ENCODE measurements at places on chromosomes 11 and 22. TPM values are rescaled to one million over a fixed set of nuclear protein-coding genes. Genes with fewer than 3 reads are reported as not detected.
A peak's percentile ranks its signal among the peaks of the same experiment; 100 is the strongest.

DNAJB13 gene
- total RNA-seq = 3.4 TPM

SYT9 gene
- total RNA-seq = 0.48 TPM

LIF gene
- total RNA-seq = 3.7 TPM

DCHS1 gene
- 29.3 TPM for total RNA-seq

OR10A2 gene
- total RNA-seq = not detected

KCNQ1OT1 gene
- total RNA-seq = 9.1 TPM

P4HA3 gene
- 0.84 TPM for total RNA-seq

CNTF gene
- total RNA-seq = 0.54 TPM

UBQLNL gene
- total RNA-seq = 1.5 TPM

DNA sequence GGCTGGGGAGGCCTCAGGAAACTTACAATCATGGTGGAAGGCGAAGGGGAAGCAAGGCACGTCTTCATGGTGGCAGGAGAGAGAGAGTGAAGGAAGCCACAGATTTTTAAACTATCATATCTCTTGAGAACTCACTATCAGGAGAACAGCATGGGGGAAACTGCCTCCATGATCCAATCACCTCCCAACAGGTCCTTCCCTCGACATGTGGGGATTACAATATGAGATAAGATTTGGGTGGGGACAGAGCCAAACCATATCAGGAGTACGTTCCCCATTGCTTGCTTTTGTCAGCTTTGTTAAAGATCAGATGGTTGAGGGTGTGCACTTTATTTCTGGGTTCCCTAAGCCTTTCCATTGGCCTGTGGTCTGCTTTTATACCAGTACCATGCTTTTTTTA lies 53.7 kb upstream of the E2F8 start:
- DNase-seq = no peak

DNA sequence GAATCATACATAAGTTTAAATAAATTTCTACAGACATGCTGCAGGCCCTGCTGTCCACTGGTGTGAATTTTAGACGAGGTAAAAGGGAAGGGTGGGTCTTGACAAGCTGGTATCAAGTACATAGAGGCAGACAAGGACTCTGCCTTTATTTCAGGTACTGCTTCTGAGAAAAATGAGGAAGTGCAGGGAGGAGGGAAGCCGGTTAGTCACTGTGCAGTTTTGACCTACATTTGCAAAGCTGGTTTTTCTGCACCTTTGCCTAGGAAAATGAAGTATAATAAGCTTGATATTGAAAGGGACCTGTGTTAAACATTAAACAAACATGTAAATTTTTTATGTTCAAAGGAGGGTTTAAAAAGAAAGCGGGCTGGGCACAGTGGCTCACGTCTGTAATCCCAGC lies 24.6 kb downstream of the TMEM45B start:
- DNase-seq = no peak

DNA sequence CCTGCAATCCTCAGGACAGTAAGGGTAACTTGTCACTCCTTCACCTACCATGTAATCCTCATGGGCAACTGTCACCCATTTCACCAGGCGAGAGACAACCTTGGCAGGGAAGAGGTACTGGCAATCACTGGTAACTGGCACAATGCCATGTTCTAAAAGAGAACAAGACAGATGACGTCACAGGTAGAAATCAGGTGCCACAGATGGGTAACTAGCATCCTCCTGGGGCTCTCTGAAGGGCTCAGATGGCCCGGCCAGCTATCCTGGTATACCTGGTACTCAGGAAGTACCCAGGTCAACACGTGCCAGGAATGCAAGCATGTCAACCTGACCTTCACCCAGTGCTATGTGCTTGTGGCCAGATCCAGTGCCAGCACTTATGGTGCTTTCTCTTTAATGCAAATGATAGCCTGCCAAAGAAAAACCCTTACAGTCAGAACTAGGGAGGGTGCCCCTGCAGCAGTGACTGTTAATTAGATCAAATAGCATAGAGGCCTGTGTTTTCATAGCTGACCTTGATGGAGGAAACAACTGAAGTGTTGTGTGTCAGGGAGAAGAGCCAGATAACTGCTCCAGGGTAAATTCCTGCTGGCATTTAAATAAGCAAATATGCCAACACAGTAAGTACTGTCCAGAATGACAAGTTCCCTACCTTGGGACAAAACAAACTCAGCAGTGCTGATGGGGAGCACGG lies 36.2 kb downstream of the THOC5 start:
- no peak for DNase-seq

DNA sequence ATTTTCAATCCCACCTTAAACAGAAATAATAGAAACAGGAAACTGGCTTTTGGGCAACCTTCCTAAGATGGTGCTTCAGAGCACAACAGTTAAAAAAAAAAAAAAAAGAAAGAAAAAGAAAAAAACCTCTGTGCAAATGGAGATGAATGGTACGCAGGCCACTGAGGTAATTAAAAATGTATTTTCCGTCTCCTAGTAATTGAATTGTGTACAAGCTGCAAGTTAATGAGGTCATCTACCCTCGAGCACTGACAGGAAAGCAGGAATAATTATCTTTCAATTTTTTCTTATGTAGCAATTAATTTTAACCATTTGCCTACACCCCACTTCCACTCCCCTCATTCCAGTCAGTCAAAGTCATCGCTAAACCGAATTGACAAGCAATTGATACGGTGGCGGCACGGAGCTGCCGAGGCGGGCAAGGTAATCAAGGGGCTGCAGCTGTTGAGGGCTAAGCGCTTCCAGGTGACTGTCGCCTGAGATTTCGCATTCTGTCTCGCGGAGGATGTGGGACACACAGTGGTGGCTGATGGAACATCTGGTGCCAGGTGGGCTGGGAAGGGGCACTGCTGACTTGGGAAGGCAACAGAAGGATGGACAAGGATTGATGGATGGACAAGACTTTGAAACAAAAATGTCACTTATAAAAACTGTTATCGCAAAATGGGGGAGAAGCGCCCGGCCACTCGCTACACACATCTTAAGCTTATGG lies 109.4 kb downstream of the RCN1 start:
- no peak for DNase-seq

GRCh38 chr11:108606495-108607160 lies 13.1 kb upstream of the EXPH5 start:
- no peak for DNase-seq

DNA sequence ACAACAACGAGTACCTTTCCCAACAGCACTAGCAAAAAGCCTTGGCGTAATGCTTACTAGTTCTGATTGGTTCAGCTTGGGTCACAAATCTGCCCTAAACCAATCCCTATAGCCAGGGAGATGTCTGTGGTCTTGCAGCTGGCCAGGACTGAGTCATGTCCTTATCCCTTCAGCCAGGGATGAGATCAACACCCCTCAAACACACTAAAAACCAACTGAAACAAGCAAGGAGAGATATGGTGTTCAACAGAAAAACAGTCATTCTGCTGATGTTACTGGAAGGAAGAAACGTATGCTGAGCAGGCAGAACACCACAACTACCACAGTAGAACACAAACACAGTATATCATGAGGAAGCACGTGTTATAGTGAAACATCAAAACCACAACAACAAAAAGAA lies 375.6 kb downstream of the LARGE1 start:
- DNase-seq = no peak

DNA sequence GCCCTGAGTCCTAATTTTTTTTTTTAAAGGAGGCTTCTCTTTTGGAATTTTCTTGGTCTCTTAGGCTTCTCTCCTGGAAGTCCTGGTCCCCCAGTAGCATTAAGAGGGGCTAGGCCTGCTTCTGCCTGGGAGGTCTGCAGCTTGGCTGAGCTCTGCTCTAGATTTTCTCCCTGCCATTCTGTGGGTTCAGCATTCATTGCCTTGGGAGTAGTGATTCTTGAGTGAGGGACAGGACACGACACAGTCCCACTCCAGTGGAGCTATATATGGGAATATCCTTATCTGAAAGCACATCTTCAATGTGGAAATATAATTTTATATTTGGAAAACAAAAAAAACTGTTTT lies 3.7 kb downstream of the IGSF22 start:
- DNase-seq = no peak

- DNase-seq = no peak
Measured at GRCh38 chr11:1139441-1140083, 18.2 kb upstream of the MUC5AC start.

DNA sequence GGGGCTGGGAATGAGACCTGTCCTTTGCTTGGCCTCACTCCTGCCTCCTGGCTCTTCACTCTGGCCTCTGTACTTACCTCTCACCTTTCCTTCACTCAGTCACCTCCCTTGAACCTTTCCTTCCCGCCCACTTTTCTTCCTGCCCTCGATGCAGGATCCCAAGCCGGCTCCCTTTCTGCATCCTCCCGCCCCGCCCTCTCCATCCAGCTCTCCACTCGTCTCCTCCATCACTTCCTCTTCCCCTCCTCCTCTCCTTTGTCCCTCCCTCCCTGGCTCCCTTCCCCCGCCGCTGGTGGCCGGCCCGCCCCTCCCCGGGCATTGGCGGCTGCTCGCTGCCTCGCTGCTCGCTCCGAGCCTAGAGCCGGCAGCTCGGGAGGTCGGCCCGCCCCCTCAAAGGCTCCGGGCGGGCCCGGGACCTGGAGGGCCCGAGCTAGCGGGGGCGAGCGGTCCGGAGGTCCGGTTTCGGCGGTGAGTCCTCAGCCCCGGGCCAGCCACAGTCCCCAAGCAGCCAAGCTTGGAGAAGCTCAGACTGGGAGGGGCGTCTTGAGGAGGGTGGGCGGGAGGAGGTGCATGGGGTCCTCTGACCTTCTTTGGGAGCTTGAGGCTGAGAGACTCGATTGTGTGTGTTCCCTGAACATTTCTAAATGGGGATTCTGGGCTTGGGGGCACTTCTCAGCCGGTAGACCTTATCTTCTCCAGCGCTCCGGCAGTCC lies 13.8 kb downstream of the PHLDB1 start:
- peak; percentile 92 for DNase-seq

GRCh38 chr11:100861212-100861611 lies 174.1 kb downstream of the ARHGAP42 start:
- no peak for DNase-seq

DNA sequence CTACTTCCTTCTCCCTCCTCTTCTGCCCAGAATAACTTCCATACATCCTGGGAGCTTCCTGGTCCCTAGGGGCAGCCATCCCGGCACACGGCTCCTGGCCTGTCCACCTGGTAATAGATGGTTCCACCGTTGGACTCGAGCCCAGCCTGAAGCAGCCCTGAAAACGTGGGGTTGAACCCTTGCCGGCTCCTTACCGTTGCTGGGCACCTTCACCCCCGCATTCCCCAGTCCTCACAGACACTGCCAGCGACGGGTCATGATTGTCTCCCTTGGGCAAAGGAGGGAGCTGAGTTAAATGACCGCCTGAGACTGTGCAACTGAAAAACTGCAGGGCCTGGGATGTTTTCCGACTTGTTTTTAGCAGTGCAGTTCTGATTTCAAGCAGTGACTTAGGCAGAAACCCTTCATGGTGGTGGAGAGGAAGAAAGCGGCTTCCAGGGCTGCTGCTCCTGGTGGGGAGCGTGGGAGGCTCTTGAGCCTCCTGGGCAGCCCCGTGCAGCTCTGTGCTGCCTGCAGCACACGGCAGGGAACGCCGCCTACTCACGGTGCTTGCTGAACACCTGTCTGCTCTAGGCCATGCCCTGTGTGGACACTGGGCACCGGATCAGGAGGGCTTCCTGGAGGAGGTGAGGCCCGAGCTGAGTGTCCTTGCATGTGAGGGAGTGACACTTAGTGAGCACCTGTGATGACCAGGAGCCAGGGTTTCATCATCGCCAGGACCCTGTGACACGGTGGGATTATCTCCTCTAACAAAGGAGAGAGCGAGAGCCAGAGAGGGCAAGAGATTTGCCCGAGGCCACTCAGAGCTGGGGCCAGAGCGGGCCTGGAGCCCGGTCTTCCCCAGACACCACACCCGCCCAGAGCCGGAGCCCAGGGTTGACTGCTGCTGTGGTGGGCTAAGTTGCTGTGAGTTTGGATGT lies 77.4 kb downstream of the FBLN1 start:
- DNase-seq = no peak

- DNase-seq = no peak
Measured at GRCh38 chr11:80899381-80899780, 1458.6 kb upstream of the TENM4 start.

GRCh38 chr22:40684728-40685127 lies 5.4 kb downstream of the MCHR1 start:
- DNase-seq = no peak

- DNase-seq = no peak
Measured at GRCh38 chr11:60831501-60832079, 10.3 kb upstream of the CCDC86 start.

All from ovary (tissue), 10 donors.